ENCODE measurements at places on chromosomes 7 and 10.
A peak's percentile ranks its signal among the peaks of the same experiment; 100 is the strongest.

DNA sequence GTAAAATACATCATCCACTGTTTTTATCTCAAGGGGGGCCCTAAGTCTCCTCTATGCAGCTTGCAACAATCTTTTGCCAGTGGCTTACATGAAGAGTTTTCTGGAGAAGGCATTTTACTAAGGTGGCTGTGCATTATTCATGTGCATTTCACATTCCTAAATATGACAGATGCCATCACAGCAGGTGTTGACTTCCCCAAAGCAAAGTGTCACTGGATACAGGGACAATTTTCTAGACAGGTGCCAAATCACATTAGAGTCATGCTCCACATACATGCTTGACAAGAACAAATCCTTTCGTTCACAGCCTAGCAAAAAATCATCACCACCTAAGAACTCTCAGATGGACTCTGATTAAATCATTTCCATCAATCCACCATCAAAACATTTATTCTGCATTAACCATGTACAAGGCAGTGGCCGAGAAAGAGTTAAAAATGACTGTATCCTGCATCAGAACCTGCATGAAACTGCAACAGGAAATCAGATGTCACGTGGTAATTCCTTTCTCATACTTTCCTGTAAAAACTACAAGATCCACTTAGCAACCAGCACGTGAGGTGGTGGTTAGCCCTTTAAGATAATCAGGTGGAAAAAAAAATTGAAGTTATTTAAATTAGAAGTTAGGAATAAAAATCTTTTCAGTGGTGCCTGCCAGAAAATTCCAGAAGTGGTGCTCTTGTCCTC, 88.2 kb upstream of the AFAP1L2 start:
- peak; percentile 37 for DNase-seq

GRCh38 chr10:4647109-4647785, 178.8 kb upstream of the AKR1E2 start:
- no peak for DNase-seq

- no peak for DNase-seq
These were observed 33.6 kb downstream of the PDE1C start for GRCh38 chr7:32036557-32036956.

DNA sequence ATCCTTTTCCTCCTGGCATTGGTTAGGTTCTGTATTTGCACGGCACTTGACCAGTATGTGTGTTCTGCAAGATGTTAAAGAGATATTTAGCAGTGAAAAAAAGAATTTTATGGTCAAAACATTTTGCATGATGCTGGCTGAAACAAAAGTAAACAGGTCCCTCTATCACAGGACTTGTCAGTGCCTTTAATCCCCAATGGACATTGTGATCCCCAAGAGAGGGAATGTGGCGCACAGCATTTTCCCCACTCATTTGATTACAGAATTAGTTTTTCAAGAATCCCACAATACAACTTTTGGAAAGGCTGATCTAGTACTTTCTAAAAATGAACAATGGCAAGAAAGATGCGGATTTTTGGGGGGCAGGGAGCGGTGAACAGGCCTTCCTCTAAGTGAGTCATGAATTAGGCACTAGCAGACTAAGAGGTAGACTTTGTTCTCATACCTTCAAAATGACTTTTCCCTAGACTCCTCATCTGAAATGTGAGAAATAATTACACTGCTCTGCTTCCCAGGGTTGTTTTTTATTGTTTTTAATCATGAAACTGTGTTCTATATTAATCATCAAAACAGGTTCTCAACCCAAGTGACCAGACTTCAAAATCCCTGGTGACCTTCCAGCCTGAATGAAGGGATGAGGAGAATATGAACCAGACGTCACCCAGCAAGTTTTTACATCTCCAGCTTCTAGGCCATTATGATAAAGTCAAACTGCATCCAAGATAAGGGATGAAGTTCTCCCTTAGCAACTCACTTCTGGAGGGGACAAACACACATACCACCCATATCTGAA, 8.6 kb downstream of the FBXW4 start:
- DNase-seq = no peak

DNA sequence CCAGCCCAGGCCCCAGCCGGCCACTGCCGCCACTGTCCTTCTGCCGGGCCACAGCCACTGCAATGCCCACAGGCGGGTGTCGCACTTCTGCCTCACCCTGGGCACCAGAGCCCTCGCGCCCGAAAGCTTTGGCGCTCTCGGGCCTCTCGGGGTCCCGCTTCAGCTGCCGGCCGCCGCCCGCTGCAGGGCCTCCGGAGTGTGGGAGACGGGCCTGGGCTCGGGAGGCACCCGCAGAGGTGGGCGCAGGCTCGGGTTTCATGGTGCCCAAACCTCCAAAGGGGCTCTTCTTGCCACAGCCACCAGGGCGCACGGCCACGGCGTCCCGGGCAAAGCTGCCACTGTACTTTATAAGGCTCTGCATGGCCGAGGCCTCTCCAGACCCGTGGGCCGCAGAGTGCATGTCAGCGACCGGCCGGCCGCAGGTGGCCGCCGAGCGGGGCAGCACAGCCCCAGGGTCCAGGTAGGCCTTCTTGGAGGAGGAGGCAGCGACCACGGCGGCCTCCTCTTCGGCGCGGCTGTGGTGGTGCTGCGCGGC, 35.9 kb downstream of the TNRC18 start:
- DNase-seq = no peak

GRCh38 chr7:4200546-4201094, 481.5 kb upstream of the FOXK1 start:
- DNase-seq = no peak
